Activated T-helper 17 cell treated with anti-CD3 and anti-CD28 coated beads, Interleukin-2, amount 50 U/mL, for 72 hours (primary cell): ENCODE measurements at places on chromosomes 11 and 22. TPM values are rescaled to one million over a fixed set of nuclear protein-coding genes. Genes with fewer than 3 reads are reported as not detected.
A peak's percentile ranks its signal among the peaks of the same experiment; 100 is the strongest.

GRCh38 chr11:70575396-70576060, 177.2 kb downstream of the CTTN start:
- ATAC-seq = no peak

DNA sequence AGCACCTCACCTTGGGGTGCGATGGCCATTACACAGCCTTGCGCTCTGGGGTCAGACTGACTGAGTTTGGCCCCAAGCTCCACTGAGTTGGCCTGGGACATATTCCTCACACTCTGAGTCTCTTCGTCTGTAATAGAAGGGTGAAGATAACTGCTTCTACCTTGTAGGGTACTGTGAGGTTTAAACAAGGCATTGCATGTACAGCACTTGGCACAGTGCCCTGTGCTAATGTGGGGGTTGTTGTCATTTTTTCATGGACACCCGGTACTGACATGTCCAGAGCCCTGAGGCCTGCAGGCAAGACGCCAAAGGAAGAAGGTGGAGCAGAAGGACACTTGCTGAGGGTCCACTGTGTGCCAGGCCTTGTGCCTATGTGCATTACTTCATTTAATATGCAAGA, 50.7 kb downstream of the OTOG start:
- no peak for ATAC-seq

GRCh38 chr11:56624661-56625110, 10.0 kb upstream of the OR5M1 start:
- ATAC-seq = peak; percentile 49

DNA sequence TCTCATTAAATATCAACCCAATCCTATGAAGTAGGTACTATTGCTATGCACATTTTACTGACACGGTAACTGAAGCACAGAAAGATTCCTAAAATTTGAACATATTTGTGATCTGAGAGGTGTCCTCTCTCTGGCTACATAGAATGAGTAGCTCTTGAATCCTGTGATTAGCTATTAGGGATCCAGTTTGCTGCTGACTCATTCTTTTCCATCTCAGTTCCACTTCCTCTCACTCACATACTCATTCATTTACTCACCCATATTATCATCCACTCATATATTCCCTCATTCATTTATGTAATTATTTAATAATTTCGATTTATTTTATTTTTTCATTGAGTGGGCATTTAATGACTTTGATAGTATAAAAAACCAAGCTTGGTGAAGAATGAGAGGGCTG, 42.7 kb downstream of the OR5B17 start:
- no peak for ATAC-seq

GRCh38 chr11:129286813-129287212, 88.8 kb upstream of the BARX2 start:
- ATAC-seq = no peak

GRCh38 chr11:9490376-9490775, 29.6 kb downstream of the ZNF143 start:
- no peak for ATAC-seq

GRCh38 chr11:32918427-32918826, 25.8 kb downstream of the QSER1 start:
- no peak for ATAC-seq

DNA sequence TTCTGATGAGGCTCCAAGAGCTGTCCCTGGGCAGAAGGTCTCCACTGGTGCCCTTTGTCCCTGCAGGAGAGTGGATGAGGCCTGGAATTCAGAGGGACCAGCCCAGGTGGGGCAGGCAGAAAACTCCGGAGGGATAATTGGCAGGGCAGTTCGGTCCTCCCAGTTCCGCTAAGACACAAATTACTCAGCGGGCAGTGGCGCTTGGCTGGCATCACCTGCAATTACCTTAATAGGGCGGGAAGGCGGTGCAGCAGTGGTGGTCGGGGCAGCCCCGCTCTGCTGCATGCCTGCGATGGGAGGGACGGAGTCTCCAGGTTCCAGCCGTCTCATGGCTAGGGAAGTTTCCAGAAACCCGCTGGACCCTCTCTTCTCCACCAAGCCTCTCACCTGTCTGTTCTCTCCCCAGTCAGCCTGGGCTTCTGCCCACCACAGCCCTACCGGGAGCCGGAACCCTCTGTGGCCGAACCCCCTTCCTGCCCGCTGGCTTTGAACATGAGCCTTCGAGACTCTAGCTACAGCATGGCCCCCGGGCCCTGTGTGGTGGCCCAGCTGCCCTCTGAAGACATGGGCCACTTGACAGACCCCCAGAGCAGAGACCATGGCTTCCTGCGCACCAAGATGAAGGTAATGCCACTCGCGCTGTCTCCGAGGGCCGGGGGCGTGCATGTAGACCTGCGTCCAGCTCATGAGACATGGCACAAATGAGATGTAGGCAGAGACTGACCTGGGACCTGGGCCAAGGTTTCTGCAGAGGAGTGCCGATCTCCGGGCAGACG, 7.0 kb downstream of the OVOL1 start:
- no peak for ATAC-seq

GRCh38 chr22:19879643-19879991, 24.9 kb upstream of the GNB1L start:
- ATAC-seq = no peak

GRCh38 chr11:121198491-121198890, 94.1 kb upstream of the SC5D start:
- no peak for ATAC-seq

DNA sequence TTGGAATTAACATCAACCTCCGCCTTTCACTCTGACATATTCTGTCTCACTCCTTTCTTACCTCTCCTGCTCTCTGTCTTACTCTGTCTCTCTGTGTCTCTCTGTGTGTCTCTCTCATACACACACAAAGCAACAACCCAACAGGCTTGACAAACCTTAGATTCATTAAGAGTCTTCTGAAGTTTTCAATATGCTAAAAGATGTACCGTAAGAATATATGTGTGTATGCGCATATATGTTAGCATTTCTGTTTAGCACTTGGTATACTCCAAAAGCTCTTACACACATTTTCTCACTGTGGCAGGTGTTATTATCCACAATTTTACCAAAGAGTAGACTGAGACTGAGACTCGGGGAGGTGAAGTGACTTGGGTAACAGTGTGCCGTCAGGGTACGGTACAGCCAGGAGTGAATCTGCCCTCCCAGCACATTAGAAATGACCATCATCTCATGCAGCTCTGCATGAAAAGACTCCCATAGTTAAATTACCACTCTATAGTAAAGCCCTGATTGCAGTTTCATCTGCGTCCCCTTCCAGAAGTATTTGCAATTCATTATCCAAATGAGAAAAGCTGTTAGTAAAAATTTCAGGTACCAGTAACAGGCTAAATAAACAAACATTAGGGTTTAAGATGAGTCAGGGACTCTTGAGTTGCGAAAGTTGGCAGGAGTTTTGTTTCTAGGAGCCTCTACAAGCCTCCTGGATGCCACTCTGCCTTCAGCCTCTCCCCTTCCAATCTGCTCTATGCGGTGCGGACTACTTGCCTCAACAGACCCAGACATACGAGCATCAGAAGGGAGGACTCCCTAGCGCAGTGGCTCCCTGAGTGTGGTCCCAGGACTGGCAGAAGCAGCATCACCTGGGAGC, 195.2 kb upstream of the TMEM45B start:
- no peak for ATAC-seq

DNA sequence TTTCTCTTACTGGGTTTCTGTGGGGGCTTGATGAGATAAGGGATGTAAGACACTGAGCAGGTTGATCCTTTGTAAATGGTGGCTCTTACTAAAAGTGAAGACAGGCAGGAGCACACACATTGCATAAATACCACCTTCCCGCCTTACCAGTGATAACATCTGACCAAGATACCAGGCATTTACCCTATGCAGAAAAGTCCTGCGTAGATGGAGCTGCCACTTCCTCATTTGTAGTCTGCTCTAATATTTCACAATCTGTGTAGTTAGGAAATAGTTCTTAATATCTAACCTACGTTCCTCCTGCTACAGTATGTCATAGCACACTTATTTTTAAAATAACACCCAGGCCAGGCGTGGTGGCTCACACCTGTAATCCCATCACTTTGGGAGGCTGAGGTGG, 23.9 kb upstream of the SWAP70 start:
- no peak for ATAC-seq

DNA sequence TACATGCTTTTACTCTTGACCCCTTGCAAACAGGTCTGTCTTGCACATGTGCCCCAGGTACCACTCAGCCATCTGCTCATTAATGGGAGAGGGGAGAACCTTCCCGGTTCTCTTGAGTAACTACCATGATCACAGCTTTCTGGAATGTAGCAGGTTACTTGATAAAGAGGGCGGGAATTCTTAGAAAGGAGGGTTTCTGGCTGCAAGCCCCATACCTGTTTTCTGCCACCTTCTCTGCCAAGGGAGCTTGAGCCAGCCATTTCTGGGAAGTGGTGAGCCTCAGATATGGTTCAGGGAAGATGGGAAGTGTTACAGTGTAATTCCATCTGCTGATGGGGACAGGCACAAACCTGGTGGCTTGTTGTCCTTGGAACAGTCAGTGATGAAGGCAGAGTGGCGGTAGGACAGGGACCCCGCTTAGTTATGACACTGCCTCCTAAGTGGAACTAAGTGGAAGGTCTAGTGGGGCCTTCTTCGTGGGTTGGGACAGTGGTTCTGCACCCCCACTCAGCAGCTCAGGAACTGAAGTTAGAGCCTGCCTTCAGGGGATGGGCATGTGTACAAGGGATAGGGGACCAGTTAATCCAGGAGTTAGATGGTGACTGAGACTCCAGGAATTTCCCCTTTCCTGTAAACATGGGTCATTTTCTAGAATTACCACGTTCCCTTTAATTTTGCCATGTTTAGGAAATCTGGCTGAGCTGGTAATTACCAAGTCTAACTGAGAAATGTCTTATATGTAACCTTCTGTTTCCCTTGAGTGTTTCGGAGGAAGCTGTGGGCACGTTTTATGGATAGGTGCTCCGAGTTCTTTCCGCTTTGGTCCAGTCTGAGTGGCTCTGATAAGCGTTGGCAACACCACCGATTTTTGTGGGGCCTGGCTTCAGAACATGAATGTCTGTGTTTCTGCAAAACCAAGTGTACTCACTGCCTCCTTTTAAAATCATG, 35.3 kb downstream of the BCR start:
- ATAC-seq = no peak

- no peak for ATAC-seq
Observed at GRCh38 chr22:27480487-27480886, 321.1 kb downstream of the MN1 start.

DNA sequence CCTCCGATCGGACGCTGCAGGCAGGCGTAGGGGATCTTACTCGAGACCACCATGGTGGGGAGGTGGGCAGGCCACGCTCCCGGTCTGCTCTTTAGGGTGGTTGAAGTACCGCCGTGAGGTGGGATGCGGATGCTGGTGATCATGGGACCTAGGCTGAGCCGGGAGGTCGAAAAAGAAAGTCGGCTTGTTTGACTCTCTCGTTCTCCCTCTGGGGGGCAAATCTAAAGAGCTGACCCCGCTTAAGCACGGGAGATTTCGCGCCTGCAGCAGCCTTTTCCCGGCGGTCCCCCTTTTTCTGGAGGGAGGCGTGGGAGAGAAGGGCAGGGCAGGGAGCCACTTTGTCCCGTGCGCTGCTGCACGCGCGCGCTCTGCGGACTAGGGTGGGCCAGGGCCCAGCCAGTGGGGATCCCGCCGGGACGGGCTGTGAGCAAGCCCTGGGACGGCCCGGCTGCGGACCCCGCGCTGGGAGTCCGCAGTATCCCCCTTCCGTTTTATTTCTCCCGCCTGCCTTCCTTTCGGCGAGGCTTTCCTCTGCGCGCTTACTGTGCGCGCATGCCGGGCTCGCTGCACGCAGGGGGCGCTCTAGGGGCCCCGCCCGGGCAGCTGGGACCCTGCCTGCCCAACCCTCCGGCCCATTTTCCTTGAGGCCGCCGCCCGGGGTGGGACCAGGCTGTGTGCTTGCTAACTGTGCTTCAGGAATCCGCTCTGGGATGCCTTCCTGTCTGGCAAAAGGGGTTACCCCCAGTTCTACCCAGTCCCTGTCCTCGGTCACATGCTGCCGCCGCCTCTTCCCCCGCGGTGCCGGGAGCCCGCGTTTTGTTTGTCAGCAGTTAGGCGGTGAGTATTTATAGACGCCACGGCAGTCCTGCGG, 81.0 kb downstream of the PRR5L start:
- ATAC-seq = peak; percentile 86

DNA sequence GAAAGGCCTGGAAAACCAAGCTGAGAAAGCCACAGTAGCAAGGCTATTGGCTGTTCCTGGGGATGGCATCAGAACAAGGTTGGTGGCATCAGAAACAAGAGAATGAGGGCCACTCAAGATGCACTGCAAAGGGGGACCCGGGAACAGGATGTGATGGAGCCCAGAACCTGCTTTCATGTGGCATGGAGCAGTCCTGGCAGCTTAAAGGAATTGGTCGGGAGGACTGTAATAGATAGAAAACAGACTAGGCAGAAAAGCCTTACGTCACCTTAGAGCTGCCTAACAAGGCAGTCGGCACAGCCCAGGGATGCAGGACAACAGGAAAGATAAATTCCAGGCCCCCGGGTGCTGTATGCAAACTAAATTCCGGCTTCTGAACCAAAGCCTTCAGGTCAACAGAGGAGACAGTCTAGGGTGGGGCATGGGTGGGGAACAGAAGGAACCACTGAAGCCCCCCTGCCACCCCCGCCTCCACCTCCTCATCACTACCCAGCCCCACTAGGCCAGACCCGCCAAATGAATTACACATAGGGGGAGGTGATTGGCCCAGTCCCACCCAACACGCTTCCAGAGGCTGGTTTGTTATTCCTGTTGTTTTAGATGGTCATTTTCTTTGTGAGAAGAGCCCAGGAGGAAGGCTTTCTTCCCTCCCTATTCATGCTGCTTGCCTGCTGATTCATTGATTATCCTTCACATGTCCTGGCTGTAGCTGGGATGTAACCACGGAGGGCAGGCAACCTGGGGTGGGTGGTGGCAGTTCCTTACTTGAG, 25.7 kb upstream of the LRRC55 start:
- ATAC-seq = no peak

DNA sequence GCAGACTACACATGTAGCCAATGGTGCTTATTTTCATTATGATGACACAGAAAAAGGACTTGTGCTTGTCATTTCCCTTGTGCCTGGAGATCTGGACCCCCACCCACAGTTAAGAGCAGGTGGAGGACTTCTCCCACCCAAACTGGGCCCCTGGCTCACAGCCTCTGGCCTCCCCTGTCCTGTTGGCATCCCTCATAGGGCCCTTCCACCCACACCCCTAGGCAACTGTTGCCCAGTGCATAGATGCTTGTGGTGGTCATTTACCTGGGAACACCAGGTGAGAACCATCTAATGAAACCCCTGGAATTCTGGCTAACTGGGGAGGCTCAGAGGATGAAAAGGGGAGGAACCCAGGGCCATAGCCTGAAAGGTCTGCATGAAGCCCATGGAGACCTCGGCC, 355.9 kb downstream of the BUD13 start:
- no peak for ATAC-seq

- ATAC-seq = no peak
Observed at GRCh38 chr11:93073026-93073425, 103.6 kb downstream of the MTNR1B start.

GRCh38 chr11:34616830-34617504, 3.9 kb upstream of the EHF start:
- no peak for ATAC-seq

GRCh38 chr22:17945156-17945887, 79.0 kb downstream of the MICAL3 start:
- no peak for ATAC-seq

- ATAC-seq = no peak
Observed at GRCh38 chr11:73380331-73380730, 4.1 kb downstream of the RELT start.

- ATAC-seq = peak; percentile 68
Observed at GRCh38 chr22:38766076-38766777, 10.4 kb upstream of the SUN2 start.

Gene OR4C5
- not detected for total RNA-seq

Gene UBQLNL
- total RNA-seq = 0.50 TPM

Gene SC5D
- total RNA-seq = 20.1 TPM

Gene PGR
- not detected for total RNA-seq

Gene KREMEN1
- not detected for total RNA-seq
